ENCODE measurements at places on chromosomes 12 and 14.

DNA sequence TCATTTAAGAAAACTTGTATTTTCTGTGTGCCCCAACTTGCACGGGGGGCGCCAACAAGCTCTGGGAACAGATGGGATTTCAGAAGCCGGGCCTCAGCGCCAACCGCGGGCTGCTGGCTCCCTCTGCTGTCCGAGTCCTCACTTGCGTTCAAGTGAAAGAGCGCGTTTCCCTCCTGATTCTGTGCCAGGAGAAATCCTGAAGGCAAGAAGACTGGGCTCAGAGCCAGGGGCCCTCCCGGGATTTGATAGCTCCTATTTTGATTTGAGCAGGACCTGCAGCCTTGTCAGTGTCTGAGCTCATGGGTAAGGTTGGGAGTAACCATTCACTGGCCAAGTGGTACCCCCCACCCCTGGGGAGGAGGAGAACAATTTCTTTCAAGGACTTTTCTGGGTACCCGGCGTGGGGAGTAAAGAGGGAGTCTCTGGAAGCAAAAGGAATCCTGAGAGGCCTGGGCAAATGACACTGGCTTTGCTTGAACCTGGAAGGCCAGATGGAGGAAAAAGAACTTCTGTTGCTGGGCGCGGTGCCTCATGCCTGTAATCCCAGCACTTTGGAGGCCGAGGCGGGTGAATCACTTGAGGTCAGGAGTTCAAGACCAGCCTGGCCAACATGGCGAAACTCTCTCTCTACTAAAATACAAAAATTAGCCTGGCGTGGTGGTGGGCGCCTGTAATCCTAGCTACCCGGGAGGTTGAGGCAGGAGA, 179.0 kb upstream of the RGS6 start:
- DNase-seq: peak; percentile 82

DNA sequence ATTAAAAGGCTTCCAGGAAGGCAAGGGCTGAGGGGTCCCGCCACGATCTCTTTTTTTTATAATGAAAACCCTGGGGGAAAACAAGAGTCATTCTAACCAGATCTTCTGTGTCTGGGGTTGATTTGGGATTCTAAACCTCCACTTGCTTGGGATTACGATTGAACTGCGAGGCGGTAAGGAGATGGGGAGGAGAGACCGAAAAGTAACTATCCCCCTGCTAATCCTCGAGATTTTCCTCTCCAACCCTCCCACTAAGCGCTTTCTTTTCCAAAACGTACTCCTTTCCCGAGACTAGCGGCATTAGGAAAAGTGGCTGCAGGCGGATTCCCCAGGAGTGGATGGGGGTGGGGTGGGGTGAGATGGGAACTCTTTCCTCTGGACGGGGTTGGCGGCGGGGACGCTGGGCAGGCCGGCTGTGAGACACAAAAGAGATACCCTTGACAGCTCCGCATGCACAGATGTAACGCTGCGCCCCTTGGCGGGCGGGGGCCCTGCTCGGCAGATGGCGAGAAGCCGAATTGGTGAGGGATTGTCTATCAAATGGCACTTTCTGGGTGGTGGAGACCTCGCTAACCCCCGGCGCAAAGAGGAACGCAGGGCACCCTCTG, 830 bp upstream of the SRRM4 start:
- peak; percentile 40 for DNase-seq

- no peak for DNase-seq
Observed at GRCh38 chr12:68439368-68440045, 107.3 kb upstream of the MDM1 start.

- no peak for DNase-seq
Observed at GRCh38 chr12:108169708-108170107, 40.6 kb downstream of the WSCD2 start.

DNA sequence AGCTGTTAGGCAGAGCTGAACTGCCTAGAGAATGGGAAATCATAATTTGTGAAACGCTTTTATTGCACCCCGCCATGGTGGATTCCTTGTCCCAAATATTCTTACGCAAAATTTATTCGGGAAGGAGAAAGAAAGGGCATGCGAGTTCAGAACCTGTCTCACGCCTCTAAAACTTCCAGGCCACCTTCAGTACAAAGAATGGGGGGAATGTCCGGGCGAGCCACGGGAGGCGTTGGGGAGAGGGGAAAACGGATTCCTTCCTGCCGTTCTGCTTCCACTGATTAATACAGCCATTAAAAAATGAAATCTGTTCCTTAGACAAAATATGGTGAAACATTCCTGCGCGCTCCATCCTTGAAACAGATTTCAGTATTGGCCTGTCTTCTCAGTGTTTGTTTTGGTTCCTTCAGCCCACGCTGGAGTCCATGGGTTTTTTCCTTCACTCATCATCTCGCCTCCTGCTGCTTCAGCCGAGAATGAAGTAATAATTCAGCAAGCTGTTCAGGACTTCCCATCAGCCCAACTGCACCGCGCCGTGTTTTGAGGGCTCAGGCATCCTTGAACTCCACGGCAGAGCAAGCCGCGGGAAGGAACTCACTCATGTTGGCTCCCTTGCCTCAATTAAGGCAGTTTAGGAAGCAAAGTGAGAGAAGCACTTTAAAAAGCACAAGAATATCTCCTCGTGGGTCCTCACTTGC, 47.7 kb upstream of the CDKN3 start:
- no peak for DNase-seq

DNA sequence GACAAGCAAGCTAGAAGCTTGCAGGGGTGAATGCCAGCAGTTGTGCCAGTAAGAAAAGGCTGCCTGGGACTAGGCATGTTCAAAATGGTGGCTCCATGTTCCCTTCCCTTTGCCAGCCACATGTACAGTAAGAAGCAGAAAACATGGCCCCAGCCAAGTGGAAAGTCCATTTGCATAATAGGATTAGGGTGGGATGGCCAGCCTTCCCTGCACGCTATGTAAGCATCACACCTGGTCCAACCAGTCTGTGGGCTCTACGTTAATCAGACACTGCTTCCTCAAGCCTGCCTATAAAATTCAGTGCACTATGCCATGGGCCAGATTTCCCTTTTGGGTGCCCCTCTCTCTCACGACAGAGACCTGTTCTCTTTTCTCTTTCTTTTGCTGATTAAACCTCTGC, 288.4 kb downstream of the GXYLT1 start:
- DNase-seq: no peak

DNA sequence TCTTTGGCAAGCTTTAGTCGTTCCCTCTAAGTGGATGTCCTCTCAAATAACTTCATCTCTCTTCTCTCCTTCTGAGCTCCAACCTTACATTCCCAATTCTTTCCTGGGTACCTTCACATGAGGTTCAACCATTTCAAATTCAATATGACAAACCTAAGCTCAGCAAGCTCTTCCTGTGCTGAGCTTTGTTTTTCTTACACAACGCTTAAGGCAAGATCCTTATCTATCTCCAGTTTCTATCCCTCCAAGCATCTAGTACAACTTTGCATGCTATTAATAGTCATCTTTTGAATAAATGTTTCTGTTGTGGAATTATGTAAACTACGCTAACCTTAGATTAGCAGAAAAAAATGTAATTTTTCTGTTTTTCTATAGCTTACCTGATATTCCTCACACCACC, 63.7 kb upstream of the IFNG-AS1 start:
- DNase-seq: no peak

- DNase-seq: no peak
Observed at GRCh38 chr14:71452987-71453386, 479.2 kb upstream of the RGS6 start.

All from neural crest cell (in vitro differentiated cells).